ENCODE measurements at places on chromosomes 7 and 10.

GRCh38 chr10:109945473-109946177, 22.3 kb upstream of the XPNPEP1 start:
- DNase-seq: no peak

- no peak for DNase-seq
These were observed 26.4 kb upstream of the PPP3CB start for GRCh38 chr10:73522263-73522662.

DNA sequence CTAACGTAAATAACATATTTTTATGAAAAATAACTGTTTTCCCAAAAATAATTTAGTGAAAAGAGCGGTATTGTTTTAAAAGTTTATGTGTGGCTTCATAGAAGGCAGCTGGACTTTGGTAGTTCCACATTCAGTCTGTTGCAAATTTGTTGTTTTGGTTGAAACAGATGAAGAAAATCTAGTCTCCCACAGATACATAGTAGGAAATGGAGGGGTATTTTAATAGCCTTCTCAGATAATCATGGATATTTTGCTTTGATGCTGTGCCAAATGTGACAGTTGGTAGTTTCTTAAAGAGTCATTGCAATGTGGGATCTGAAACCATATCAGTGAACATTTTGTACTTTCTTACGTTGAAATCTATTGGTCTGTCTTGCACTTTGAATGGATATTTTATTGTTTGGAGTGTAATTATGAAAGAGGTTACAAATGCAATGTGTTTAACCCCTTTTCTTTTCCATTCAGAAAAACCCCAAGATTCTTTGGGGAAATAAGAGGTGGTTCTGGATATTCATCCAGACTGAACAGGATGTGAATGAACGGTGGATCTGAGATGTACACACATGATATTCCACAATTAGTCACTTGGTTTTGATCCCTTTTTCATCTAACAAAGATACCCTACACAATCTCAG, 10.4 kb downstream of the ZNF365 start:
- no peak for DNase-seq

- no peak for DNase-seq
These were observed 226.2 kb downstream of the TNS3 start for GRCh38 chr7:47355684-47356083.

GRCh38 chr7:74057216-74057925, 26.2 kb upstream of the LIMK1 start:
- DNase-seq: no peak

GRCh38 chr7:48299580-48300169, 128.4 kb downstream of the ABCA13 start:
- no peak for DNase-seq

DNA sequence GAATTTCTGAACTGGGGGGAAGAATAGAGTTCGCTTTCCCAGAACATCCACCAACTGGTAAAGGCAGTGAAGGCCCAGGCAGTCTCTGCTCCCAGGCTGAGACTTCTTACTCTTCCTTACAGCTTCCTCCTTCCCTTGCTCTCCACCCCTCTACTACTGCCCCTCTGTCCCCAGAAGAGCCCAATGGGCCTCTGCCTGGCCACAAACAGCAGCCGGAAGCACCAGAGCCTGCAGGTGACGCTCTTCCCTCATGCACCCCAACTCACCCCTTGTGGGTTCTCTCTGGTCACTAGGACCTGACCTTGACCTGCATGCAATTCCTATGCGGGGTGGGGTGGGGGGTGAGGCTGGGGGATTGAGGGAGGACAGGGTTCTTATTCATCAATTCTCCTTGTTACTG, 16.5 kb downstream of the FAM131B start:
- no peak for DNase-seq

GRCh38 chr7:55965805-55966421, 1.5 kb downstream of the NIPSNAP2 start:
- no peak for DNase-seq

DNA sequence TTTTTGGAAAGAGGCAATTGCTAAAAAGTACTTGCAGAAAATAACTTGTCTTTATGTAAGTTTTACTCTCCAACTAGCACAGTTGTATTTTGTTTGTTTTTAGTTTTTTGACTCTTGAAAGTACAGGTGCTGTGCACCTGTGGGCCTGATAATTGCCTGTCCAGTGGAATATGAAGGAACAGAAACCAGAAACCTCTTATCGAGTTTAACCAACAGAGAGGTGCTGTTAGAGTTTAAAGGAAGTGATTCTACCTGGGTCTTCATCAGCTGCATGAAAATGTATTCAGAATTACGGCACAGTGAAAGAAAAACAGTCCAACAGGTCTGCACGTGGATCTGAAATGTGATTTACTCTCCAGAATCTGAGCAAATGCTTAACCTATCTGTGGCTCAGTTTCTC, 326.6 kb upstream of the POM121L12 start:
- no peak for DNase-seq
